ENCODE measurements at places on chromosomes 12 and 14.

GRCh38 chr14:49636866-49637265 lies 1.8 kb upstream of the DNAAF2 start:
- no peak for DNase-seq

- peak; percentile 69 for DNase-seq
These were observed 92.0 kb downstream of the SCARB1 start for GRCh38 chr12:124771462-124772288.

DNA sequence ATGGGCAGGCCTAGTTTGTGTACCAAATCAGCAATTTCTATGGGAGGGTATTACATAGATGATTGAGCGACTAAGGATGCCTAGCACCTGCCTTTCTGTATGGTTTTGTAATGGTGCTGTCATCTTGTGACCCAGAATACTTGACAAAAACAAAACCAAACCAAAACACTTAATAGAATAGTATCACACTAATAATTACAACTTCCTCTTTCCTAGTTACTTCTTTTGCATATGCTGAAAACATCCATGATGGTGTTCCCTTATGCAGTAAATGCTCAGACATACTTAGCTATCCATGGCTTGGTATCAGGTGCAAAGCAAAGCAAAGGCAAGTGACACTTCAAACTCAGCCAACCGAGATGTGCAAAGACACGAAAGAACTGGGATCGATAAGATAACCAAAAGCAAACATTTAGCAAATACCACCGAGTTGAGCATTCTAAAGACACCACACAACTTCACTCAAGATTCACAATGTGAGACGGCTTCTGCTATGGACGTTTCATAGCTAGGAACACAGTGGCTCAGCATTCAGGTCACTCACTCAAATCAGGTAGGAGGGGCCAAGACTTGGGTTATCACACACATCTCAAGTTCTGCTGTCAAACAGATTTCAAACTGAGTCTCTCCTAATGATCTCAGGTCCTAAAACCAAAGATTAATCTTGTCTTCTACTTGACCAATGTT lies 24.3 kb downstream of the PPP1CC start:
- DNase-seq = no peak

GRCh38 chr14:101849125-101849524 lies 87.6 kb downstream of the PPP2R5C start:
- no peak for DNase-seq

- DNase-seq = peak; percentile 33
These were observed 50.7 kb downstream of the ZC3H14 start for GRCh38 chr14:88613552-88614010.

- no peak for DNase-seq
These were observed 32.9 kb downstream of the SYNE3 start for GRCh38 chr14:95483309-95484165.
